Amniotic epithelial cell (primary cell): ENCODE measurements at places on chromosomes 1 and 21.

DNA sequence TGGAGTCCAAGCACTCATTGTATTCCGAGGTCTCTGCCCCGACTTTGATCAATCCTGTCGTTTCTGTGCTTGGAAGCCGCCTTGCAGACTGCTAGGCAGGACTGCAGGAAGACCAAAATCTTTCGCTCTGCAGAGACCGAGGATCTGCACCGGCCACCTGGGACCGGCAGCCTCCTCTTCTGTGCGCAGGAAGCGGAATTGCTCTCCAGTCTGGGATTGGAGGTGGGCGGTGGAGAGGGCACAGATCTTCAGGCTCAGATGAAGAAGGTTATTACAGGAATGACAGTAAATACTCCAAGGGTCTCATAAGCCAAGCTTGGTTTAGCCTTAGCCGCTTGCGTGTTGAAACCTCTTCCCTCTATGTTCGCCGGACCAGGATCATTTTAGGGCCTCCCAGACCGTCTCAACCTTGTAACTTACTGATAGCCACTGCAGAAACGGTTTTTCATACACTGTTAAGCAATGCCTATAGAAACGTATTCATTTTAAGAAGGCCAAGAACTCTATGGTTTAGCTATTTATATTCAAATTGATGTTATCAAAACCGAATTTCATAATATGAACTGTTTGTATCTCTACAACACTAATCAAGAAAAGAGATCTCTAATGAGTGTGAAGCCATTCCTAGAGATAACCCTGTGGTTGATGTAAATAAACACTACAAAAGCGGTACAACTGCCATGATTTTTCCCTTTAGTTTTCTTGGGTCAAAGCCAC, 1.1 kb downstream of the MIA3 start:
- DNase-seq: peak; percentile 24

- peak; percentile 53 for DNase-seq
Measured at GRCh38 chr1:109984190-109984455, 442 bp upstream of the AHCYL1 start.

DNA sequence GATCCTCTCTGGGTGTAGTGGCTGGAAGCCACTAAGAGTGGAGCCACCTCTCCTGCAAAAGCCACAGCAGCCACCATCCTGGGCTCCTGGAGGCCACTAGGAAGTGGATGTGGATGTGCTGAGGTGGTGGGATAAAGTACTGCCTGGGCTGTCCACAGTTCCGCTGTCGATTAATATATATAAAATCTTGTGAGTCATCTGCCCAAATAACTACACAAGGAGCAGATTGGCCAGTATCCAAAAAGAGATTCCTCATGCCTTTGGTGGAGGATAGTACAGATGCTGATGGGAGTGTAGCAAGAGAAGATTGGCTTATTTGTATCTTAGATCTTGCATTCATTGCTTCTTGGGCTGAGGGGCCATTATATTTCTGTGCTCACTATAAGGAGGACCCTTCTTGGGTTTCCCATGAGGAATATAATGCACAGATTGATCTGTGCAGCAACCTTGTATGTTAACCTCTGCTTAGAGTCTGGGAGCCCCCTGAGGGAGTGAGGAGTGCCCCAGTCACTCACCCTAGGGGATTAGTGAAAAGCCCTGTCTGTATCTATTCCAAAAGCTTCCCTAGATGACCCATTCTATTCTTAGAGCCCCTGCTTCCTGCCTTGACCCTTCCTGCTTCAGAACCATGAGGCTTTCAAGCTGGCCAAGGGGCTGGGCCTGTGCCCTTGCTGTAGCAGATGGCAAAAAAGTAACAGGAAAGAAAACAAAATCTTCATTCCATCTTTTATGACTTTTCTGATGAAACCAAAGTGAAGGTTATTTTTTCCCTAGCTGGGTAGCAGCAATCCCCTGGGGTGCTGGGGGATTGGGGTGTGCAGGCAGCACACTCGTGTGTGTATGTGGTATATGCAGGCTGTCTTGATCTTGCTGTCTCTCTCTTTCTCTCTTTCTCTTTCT, 31.7 kb downstream of the RCSD1 start:
- peak; percentile 89 for DNase-seq

- DNase-seq: peak; percentile 91
Measured at GRCh38 chr1:212667223-212668139, 32.2 kb downstream of the BATF3 start.

GRCh38 chr1:159007726-159008125, 2.0 kb upstream of the IFI16 start:
- DNase-seq: no peak

GRCh38 chr1:9659328-9659727, 7.8 kb downstream of the PIK3CD start:
- peak; percentile 89 for DNase-seq

DNA sequence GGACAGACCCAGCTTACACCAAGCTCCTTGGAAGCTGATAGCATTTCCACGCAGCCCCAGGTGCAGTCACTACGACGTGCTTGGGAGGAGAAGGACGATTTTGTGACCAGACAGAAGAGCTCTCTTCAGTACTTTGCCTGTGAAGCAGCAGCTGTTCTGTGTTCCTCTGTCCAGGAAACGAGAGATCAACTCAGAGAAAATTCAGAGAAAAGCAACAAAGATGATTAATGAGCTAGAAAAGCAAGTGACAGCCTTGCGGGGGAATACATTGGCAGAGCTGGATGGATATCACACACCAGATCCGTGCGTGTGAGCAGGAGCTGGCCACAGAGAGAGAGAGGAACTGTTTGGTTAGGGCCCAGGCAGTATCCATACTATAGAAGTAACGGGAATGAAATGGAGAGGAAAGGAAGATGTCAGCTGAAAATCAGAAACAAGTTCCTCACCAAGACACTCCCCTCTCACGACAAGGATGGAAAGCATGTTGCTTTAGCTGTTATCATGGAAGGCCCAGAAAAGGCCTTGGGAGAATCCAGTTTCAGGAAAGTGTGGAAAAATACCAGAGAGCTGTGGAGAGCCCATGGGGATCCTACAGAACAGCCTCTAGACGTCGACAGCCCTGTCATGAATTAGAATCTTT, 106.2 kb downstream of the TOMM20 start:
- DNase-seq: no peak

GRCh38 chr1:158873141-158873540, 42.0 kb downstream of the MNDA start:
- no peak for DNase-seq

- no peak for DNase-seq
Measured at GRCh38 chr1:226937940-226938725, 2.0 kb upstream of the COQ8A start.

DNA sequence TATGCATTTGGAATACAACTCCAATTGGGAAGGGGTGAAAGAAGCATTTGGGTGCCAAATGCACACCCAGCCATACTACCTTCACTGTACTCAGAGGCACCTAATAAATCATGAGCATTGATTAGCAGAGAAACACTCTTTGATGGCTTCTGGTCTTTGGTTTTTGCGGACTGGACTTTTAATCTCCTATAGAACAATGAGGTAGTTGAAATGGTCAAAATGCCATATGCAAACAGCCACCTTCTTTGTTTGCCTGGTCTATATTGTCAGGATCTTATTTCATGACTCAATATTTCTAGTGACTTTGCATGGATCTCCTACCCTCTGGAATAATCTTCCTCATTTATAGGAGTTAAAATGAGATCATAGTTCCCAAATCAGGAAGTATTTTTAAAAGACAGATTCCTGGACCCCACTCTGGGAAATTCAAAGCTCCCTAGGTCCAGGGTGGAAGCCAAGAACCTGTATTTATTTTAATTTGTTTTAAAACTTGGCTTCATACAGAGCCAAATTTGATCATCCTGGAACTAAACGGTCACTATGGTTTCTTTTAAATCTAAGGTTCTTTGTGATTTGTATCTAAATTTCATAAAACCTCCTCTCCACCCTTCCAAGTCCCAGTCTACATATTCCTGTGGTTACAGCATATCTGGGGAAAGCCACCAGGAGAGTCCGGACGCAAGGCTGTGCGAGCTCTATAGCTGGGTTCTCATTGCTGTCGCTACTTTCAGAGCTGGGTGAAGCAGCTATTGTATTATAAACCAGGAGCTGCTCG, 8.7 kb downstream of the FAM3B start:
- DNase-seq: no peak

- DNase-seq: no peak
Measured at GRCh38 chr1:46399307-46399706, 5.2 kb downstream of the FAAH start.

- DNase-seq: no peak
Measured at GRCh38 chr1:67393240-67393639, 37.0 kb downstream of the SERBP1 start.

DNA sequence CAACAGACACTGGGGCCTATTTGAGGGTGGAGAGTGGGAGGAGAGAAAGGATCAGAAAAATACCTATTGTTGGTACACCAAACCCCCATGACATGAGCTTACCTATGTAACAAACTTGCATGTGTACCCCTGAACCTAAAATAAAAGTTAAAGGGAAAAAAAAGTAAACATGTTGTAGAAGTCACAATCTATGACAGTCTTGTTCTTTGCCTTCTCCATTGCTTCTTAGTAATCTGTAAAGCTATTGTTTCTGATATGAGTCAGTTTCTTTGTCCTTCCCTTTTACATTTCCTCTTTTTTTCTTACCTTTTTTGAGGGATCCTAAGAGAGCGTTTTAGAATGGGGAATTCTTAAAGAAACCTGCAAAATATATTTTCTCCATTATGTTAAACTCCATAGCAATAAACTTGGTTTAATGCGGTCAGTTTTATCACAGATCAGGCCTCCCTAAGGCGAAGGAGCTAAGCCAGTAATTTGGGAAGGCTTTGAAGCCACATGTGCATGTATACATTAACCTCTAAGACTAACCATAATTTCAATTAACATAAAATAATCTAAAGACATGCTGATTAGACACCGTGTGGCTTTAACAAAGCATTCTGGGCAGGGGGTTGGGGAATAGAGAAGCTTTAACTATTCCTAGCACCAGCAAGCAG, 77.8 kb upstream of the C1orf105 start:
- no peak for DNase-seq

DNA sequence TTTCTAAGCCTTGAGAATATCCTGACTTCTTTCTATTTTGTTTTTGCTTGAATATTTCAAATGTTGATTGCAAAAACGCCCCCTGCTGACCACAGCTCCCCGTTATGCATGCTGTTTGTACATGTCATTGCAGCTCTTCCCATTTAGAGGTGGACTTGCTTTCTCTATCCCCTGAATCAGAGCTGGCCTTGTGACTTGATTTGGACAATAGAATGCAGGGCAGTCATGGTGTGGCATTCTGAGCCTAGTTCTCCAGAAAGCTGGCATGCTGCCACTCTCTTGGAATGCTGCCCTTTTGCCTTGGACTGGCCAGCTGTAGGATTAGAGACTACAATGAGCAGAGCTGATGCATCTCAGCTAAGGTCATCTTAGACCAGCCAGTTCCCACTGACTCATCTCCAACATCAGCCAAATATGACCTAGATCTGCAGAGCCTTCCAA, 1561.5 kb downstream of the MRPL39 start:
- DNase-seq: peak; percentile 31

DNA sequence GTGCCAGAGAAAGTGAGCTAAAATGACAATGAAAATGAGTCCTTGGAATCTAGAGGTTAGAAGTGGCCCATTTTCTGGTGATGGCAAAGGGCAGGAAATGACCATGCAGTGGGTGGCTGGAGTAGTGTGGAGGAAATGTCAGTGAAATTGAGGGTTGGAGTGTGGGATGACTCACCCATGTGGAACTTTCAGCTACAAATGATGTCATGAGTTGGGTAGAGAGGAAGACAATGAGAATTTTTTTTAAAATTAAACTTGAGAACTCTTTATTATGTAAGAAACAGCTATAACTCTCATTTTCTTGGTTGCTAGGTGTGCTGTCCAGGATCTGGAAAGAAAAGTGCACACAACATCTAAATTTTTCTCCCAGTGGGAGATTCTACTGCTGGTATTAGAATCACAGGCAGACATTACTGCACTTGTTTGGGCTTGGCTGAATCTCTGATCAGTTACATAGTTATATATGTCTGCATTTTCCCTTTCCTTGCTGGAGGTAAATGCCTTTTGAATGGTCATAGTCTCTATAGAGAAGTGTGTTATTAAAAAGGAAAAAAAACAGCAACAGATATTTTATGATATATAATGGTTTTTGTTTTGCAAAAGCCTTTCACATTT, 56.8 kb upstream of the GNG12 start:
- DNase-seq: peak; percentile 82

DNA sequence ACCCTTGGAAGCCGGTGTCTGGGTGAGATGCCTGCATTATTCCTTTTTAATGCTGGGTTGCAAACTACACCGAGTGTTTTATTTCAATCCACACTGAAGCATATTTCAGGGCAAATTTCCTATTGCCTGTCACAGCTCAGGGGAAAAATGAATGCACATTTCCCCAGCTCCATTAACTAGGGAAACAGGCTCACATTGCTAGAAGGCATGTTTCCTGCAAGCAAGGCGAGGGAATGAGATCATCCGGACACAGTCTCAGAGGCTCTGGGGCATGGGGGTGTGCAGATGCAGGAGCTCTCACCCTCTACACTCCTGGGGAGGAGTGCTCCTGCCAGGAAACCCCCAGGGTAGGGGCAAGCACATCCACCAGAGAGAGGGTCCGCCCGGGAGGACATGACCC, 24.6 kb downstream of the SYT2 start:
- DNase-seq: no peak

GRCh38 chr21:42080788-42081083, 9.6 kb downstream of the UMODL1 start:
- DNase-seq: peak; percentile 88

DNA sequence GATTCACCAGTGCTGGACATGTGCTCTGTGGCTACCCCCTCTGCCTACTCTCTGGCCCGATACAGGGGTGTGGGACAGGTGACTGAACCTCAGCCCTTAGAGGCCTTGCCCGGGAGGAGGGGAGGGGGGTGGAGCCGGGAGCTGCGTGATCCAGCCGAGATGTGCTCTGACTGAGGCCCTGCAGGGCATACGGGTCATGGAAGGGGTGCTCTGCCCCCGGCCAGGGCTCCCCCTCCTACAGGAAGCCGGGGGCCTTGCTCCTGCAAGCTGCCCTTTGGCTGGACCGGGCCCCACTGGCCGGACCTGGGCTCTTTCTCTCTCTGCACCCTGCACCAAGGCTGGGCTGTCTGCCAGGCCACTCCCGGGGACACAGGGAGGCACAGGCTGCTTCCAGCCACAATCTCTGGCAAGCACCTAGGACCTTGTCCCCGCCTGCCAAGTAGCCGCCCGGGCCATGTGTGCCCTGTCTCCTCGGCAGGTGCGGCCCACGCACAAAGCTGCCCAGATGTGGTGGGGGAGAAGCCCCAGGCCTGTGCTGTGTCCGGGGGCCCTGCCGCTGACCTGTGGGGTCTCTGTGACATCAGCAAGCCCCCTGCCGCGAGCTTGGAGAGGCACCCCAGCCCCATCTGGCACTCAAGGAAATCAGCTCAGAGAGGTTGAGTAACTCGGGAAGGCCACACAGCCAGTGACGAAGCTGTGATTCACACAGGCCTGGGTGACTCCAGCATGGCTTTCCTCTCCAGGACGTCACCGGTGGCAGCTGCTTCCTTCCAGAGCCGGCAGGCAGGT, 1.5 kb downstream of the SCNN1D start:
- DNase-seq: no peak

- no peak for DNase-seq
Measured at GRCh38 chr1:118339400-118340124, 154.5 kb upstream of the SPAG17 start.

DNA sequence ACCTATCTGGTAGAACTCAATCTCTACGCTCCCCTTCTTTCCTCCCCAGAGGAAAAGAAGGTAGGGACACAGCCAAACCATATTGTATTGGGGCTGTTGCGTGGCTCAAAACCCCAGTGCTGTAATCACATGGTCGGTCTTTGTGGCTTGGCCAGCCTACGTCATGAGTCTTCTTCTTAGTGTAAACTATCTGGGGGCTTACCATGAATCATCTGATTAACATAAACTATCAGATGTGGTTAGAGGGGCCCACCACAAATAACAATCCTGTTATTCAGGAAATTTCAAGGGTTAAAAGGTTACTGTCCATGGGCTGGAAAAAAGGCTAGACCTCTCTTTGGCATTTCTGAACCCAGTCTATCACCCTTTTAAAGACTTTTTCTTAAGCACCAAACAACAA, 49.5 kb upstream of the GPR52 start:
- peak; percentile 92 for DNase-seq
